Right cardiac atrium (tissue), 5 donors: ENCODE measurements at places on chromosomes 6 and 20. TPM values are rescaled to one million over a fixed set of nuclear protein-coding genes. Genes with fewer than 3 reads are reported as not detected.

The ELOVL2 gene
- polyA plus RNA-seq: 1.4 TPM

- DNase-seq: no peak
Measured at GRCh38 chr6:149921361-149921760, 1.6 kb downstream of the RAET1G start.

GRCh38 chr6:131920656-131921055 lies 30.5 kb downstream of the CCN2 start:
- no peak for DNase-seq

DNA sequence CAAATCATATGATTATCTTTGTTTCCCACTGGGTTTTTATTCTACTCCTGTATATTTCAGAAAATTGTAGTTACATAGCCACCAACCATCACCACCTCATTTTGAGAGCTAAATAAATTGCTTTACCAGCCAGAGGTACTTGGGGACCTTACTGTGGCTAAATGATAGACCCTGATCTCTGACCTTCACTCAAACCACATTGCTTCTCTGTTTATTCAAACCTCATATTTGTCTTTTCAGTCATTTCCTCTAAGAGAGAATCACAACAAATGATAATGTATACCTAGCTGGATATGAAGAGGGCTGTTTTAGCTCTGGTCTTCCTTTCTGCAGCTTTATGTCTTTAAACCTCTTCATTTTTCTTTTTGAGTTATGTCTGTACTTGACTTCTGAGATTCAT lies 142.8 kb downstream of the ADGB start:
- DNase-seq: no peak

- no peak for DNase-seq
Measured at GRCh38 chr20:63320041-63320511, 27.1 kb downstream of the COL20A1 start.

DNA sequence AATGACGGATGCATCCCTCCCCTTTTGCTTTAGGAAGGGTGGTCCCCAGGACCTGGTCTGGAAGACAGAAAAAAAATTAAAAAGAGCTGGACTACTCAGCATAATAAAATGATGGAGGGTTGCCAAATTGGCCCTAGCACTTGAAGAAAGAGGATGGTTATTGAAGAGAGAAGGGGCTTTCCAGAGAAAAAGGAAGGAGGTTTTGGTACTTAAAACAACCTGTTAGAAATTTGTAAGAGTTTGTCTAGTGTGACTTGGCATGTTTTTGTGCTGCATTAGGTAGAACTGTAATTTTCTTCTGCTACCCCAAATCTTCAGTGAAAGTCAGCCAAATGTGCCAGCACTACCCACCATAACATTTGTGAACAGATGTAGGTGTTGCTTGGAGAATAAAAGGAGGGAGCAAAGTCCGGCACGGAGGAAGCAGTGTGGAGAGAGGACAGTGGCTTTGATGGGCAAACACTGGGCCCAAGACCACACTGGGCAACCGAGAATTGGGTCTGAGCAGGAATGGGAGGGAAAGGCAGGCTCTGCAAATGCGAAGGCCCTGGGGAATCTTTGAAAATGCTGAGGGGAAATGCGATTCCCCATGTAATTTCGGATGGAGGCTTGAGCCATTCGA lies 160.9 kb downstream of the QRSL1 start:
- DNase-seq: no peak

DNA sequence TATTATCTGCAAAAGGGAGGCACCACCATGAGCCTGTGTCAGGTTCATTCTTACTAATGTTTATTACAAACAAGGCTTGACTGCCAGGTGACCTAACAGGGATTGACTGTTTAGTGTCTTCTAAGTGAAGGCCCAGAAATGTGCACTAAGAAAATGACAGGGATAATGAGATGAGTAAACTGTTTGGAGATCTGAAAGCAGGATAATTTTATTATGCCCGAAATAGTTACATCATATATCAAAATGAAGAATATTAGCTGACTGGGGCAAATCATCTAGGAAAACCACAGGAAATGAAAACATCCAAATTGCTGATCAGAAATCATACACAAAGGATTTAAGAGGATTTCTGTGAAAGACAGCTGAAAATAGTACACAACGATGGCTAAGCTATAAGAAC lies 516.7 kb downstream of the HDGFL1 start:
- no peak for DNase-seq

DNA sequence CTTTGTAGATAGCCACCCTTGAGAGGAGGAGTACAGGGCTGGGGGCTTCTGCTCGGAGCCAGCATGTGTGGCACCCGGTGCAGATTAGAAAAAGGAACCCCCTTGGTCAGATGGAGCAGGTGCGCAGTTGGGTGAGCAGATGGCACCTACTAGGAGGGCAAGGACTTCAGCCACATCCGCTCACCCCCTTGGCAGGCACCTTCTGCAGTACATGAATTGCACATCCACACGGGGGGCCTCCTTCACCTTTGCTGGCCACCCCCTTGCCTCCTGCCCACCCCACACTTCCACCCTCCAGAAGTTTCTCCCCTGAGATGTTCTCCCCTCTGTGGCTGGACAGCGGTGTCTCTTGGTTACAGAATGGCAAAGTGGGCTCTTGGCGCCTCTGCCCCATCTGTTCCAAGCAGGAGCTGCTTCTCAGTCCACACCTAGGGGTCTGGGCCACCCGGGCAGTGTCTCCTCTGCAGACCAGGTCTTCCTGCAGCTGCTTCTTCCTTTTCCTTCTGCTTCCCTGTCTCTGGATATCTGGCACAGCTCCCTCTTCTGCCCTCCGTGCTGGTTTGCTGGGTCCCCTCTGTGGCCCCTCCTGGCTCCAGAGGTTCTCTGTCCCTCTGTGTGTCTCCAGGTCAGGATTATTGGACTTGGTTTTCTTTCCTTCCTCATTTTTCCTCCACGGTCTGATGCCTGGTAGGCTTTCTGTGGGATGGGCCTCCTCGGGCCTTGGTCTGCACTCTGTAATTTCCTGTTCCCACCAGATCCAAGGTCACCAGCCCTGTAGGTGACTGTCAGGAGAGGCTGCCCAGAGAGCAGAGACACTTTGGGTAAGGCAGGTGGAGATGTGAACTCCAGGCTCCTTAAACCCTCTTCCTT lies 4.1 kb downstream of the MDFI start:
- DNase-seq: no peak

The MRPL2 gene
- polyA plus RNA-seq: 92.7 TPM

DNA sequence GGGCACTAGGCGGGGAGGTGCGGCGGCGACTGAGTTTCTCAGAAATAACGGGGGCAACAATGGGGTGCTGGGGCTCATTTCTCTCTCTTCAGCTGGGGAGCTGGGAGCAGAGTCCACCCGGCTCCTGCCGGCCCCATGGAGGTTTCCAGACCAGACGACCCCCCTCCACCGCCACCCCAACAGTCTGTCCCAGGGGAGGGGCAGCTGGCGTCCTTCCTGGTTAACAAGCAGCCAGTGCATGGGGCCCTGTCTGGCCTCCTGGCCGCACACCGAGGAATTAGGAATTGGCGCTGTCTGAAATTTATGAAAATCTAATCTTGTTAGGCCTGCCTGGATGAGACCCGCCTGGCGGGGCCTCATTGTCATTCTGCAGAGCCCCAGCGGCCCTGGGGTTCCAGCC lies 42.4 kb downstream of the PMEPA1 start:
- peak; percentile 45 for DNase-seq

DNA sequence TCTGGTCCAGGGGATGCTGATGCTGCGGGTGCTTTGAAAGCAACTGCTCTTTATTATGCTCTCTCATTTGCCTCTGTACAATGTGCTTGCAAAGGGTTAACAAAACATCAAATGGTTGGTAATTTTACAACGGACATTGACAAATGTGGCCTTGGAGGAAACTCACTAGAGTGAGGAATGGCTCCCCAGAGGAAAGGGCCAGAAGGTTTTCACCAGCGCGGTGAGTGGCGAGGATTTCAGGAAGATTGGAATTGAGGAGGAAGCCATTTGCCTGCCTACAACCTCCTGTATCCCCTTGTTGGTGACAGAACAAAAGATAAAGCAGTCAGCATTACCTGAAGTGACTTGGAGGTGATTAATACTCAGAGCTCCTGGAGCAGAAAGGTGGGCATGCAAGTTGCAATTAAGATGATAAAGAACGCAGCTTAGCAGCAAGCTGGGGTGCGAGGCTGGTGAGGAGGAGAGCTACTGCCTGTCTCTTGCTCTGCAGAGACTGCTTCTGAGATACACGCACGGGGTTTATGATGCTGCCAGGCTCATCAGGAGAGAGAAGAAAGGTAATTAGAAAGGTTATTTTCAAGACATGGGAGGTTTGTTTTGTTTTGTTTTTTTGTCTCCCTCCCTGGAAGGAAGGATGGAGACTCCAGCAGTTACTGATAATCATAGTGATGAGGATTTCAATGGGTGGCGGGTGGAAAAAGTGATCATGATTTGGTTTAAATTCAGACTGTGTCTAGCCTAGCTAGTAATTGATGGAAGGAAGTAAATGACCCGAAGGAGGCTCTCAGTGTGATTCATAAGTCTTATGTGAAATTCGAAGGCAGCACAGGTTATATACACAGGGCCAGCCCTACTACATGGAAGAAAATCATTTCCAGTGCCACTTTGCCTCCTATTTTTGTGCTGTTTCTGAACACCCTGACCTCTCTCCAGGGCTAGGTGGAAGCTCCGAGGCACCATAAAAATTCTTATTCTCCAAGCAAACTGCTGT lies 141.6 kb upstream of the DTNBP1 start:
- no peak for DNase-seq

The BNIP5 gene
- polyA plus RNA-seq: 0.02 TPM

The UST gene
- polyA plus RNA-seq: 5.1 TPM

The RIPPLY2 gene
- 0.45 TPM for polyA plus RNA-seq

The TNFRSF6B gene
- 2.7 TPM for polyA plus RNA-seq

The HDGFL1 gene
- not detected for polyA plus RNA-seq

- DNase-seq: no peak
Measured at GRCh38 chr6:148457137-148457842, 114.7 kb downstream of the SASH1 start.

The MAPK14 gene
- polyA plus RNA-seq: 12.4 TPM

GRCh38 chr6:140970485-140970884 lies 1162.2 kb upstream of the GJE1 start:
- DNase-seq: no peak

DNA sequence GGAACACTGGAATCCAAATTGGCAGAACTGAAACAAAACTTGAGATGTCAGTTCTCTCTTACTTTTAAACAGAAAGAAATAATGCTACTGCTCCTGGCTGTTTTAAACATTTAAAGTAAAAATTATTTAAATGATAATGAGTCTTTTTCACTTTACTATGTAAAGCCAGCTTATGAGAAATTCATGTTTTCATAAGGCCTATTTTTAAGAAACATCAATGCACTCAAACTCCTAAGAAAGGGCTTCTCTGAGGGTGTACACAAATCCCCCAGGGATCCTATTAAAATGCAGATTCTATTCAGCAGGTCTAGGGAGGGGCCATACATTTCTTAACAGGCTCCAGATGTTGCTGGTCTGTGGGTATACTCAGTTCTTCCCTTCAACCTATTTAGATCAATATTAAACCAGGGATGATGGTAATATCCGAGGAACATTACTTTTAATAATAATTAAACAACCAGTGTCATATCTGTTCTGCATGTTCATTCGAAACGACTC lies 2.3 kb downstream of the FERMT1 start:
- no peak for DNase-seq

DNA sequence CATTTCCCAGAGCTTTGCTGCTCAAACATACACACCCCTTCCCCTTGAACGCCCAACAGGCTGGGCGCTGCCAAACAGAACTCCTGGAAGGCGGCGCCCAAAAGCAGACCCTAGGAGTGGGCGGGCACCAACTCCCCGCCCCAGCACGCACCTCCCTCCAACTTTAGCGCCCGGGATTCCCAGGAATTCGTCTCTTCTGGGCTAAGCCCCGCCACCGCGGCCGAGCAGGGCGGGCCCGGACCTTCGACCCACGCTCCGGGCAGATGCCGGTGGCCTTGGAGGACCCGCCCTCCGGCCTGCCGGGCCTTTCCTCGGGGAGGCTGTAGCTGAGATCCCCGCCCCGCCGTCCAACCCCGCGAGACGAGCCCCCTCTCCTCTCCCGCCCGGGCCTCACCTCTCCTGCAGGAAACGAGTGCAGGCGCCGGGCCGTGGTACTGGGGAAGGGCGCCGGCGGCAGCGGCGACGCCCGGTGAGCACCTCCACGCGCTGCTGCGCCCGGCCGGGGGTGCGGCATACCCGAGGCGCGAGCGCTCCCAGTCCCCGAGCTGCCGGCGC lies 659 bp downstream of the MCUR1 start:
- DNase-seq: peak; percentile 89

The HLA-F gene
- polyA plus RNA-seq: 46.7 TPM

DNA sequence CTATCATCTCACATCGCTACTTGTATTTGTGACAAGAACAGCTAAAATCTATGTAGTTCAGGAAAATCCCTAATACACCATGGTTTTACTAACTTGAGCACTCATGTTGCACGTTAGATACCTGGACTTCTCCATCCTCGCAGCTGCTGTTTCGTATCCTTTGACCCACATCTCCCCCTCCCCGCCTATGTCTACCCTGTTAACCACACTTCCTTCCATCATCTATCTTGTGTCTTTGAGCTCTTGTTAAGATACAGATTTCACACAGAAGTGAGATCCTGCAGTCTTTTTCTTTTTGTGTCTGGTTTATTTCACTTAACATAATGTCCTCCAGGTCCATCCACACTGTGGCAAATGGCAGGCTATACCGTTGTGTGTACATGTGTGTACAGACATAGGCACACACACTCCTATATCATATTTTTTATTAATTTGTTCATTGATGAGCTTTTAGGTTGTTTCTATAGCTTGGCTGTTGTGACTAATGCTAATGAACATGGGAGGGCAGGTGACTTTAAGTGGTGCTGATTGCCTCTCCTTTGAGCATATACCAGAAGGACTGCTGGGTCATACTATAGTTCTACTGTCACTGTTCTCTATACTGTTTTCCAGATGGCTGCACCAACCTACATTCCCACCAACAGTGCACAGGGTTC lies 117.8 kb downstream of the WDR27 start:
- DNase-seq: no peak

The C6orf132 gene
- polyA plus RNA-seq: 1.8 TPM

The GNMT gene
- 3.0 TPM for polyA plus RNA-seq

GRCh38 chr6:82040405-82041221 lies 206.9 kb downstream of the IBTK start:
- no peak for DNase-seq

DNA sequence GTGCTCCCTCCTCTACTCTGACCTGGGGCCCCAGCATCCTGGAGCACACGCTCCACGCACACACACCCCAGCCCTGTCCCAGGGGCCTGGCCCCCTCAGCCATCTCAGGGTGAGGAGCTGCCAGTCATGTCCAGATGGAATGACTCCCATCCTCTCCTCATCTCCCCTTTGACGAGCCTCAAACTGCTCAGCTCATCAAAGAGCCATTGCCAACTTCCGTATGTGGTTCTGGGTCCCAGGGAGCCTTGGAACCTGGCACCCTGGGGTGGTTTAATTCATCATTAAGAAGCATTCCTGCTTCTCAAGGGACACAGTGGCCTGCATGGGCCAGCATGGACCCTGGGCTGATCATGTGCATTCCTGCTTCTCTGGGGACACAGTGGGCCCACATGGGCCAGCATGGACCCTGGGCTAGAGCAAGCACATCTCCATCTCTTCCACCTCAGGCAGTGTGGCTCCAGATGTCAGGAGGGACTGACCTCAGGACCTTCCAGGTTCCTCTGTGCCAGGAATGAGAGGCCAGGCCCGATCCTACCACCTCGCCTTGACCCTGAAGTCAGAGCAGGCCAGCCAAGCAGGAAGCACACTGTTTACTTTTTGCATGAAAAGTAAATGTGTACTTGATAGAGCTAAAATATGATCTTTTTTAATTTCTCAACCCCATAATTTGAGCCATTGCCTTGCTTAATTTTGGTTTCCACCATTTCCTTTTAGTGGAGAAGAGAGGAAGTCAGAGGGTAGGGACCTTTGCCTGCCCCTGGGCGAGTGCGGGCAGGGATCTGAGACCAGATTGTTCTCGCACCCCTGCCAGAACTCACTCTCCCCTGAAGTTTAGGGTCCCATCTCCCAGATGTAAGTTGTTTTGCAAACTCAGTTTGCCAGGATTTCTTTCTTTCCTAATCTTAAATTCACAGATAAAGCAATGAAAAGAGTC lies 26.1 kb downstream of the SPATA2 start:
- DNase-seq: no peak
